ENCODE measurements at places on chromosomes 16 and 17.
A peak's percentile ranks its signal among the peaks of the same experiment; 100 is the strongest.

DNA sequence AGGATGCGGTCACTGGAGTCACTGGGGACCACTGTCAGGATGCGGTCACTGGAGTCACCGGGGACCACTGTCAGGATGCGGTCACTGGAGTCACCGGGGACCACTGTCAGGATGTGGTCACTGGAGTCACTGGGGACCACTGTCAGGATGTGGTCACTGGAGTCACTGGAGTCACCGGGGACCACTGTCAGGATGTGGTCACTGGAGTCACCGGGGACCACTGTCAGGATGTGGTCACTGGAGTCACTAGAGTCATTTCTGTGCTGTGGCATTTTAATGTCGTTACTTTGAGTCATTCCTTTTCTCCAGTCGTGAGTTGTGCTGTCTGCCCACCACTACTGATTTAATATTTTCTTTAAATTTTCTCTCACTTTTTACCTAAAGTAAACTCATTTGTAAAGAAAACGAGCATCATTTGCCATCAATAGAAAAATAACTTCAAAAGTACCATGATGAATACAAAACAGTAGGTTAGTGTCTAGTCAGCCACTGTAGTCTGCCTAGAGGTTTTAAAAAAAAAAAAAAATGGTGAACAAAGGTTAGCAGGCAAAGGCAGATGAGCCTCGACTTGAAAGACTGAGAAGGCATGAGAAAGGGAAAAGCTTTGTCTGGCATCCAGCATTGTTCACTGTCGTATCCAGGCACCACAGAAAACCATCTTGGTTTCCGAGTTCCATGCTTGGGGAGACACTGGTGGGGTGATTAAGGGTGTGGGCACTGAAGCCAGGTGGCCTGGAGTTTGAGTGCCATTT lies 346.6 kb downstream of the SNX29 start:
- no peak for DNase-seq

- no peak for DNase-seq
Observed at GRCh38 chr16:4570688-4571321, 14.7 kb downstream of the C16orf96 start.

DNA sequence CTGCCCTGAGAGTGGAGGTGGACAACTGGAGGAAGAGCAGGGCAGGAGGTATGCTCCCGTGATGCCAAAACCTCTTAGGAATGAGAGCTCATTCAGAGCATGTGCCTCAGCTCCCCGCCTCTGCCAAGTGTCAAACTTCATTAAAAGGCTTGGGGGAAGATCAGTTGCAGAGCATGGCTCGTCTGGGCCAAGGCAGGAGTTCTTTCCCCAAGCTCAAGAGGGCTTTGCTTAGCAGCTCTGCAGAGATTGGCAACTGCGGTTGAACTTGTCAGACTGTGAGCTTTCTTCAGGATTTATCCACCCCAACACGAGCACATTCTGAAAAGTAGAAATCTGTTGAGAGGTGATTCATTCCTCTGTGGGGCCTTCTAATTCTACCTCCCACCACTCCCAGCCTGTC lies 248.1 kb downstream of the HS3ST3A1 start:
- no peak for DNase-seq

DNA sequence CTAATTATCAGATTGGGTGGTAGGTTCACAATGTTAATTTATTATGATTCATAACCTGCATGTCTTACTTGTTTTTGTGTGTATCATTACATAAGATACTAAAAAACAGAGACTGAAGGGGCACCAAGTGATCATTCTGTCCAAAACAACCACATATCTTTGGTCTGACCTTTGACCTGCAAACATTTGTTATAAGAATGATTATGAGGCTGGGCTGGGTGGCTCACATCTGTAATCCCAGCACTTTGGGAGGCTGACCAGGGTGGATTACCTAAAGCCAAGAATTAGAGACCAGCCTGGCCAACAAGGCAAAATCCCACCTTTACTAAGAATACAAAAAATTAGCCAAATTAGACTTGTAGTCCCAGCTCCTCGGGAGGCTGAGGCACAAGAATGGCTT lies 116.4 kb downstream of the SPAG9 start:
- DNase-seq = no peak

- DNase-seq = no peak
Observed at GRCh38 chr17:19264681-19265080, 27.5 kb downstream of the EPN2 start.

GRCh38 chr17:74921769-74922168 lies 1.3 kb downstream of the USH1G start:
- no peak for DNase-seq

DNA sequence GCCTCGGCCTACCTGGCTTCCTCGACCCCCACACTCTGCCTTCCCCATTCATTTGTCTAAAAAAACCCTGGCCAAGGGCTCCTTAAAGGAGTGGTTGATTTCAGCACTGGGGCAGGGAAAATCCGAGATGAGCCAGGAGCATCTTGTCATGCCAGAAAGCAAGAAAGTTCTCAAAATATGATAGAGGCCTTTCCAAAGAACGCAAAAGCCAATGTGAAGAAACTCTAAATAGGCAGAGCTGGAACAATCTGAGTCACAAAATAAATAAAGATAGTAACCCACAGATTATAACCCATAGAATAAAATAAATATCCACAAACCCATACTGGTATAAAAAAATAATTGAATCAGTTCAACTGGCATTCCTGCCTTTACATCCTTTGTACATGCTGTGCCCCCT lies 192.3 kb upstream of the SALL1 start:
- DNase-seq = no peak

- DNase-seq = no peak
Observed at GRCh38 chr16:54538276-54538675, 251.7 kb upstream of the IRX3 start.

- DNase-seq = no peak
Observed at GRCh38 chr17:77320044-77320440, 179.3 kb downstream of the SEC14L1 start.

DNA sequence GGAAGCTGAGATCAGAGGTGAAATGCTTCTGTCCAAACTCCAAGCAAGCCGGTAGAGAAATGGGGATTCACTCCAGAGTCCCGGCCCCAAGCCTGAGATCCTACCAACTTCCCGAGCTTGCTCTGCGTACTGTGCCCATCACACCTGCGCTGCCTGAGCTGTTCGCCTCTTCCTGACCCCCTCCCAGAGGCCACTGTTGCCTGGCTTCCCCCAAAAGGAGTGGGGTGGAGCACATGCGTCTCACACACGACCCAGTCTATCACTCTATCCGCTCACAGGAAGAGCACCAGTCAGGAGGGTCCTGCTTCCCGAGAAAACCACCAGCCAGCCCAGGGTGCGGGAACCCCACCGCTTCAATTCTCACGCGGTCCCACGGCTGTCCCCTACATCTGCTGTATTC lies 13.5 kb upstream of the C16orf95 start:
- no peak for DNase-seq

DNA sequence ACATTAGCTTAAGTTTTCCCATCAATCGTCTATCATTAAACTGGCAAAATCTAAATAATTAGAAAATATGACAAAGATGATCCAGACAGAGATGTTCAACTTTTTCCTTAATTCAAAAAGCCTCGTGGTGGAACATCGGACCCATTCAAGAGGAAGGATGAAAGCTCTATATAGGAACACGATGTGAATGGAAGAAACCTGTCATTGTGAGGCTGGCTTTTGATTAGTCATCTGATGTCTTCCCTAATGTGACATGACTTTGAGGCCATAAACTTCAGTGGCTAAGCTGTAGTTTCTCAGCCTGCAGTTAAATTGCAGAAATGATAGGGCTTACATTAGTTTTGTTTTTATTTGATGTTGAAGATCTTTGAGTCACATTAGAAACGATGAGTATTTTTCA lies 1.0 kb downstream of the AMZ2 start:
- no peak for DNase-seq

DNA sequence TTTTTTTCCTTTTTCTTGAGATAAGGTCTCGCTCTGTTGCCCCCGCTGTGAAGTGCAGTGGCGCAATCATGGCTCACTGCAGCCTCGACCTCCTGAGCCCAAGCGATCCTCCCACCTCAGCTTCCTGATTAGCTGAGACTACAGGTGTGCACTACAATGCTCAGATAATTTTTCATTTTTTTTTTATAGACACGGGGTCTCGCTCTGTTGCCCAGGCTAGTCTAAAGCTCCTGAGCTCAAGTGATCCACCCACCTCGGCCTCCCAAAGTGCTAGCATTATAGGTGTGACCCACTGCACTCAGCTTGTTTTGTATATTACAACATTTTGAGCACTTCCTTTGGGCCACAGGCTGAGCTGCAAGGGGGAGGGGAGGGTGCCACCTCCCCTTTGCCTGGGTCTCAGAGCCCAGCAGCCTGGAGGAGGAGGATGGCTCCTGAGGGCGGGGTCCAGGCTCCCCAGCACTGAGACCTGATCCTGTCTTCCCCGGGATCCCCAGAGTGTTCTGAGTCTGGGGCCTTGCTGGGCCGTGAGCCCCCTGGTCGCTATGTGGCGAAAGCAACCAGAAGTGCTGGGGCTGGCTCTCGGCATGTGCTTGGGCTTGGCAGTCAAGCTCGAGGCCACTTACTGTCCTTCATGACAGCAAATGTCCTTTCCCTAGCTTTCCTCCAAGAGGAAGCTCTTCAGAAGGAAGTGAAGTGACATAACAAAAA lies 8.1 kb downstream of the DEF8 start:
- no peak for DNase-seq

- no peak for DNase-seq
Observed at GRCh38 chr17:78722246-78722761, 59.8 kb downstream of the CYTH1 start.

DNA sequence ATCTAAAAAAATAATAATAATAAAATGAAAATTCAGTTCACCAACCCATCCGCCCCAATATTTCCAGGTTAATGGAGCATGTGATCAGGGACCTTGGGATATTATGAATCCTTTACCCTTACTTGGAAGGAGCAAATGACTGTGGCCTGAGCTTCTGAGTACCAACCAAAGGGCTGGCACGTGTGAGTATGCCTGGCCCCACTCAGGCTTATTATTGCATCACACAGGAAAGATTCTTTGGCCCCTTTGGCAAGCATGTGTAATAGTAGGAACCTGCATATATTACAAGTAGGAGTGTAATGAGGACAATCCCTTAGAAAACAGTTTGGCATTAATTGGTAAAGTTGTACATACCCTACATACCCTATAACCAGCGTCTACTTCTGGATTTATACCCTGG lies 7.2 kb upstream of the C17orf78 start:
- DNase-seq = no peak

GRCh38 chr17:72974605-72975232 lies 117.8 kb downstream of the SLC39A11 start:
- DNase-seq = no peak

- no peak for DNase-seq
Observed at GRCh38 chr16:69276148-69277115, 34.7 kb upstream of the VPS4A start.

DNA sequence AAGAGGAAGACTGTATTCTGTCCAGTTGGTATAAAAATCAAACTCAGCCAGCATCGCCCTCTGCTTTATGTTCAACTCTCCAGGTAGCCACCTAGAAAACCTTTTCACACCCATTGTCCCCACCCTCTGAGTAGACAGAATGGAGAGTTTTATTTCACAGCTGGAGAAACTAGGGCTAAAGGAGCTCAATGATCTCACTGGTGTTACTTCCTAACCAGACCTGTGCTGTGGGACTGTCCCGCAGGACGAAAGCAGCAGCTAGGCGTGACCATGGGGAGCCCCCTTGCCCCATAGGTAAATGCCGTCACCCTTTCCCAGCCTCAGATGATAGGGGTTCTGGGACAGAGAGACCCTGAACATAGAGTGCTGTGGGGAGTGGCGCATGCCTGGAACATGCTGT lies 67.7 kb downstream of the CYLD start:
- DNase-seq = no peak

GRCh38 chr16:88197481-88198456 lies 185.0 kb upstream of the ZNF469 start:
- DNase-seq = peak; percentile 57

GRCh38 chr17:40348562-40349476 lies 15.7 kb downstream of the GJD3 start:
- DNase-seq = peak; percentile 85

- DNase-seq = peak; percentile 94
Observed at GRCh38 chr17:55726440-55726839, 3.8 kb upstream of the TMEM100 start.

- DNase-seq = no peak
Observed at GRCh38 chr17:7221278-7222092, 1.7 kb downstream of the ACADVL start.

- no peak for DNase-seq
Observed at GRCh38 chr17:82914375-82914774, 74.6 kb upstream of the ZNF750 start.

GRCh38 chr17:73043686-73044581 lies 48.6 kb downstream of the SLC39A11 start:
- no peak for DNase-seq

DNA sequence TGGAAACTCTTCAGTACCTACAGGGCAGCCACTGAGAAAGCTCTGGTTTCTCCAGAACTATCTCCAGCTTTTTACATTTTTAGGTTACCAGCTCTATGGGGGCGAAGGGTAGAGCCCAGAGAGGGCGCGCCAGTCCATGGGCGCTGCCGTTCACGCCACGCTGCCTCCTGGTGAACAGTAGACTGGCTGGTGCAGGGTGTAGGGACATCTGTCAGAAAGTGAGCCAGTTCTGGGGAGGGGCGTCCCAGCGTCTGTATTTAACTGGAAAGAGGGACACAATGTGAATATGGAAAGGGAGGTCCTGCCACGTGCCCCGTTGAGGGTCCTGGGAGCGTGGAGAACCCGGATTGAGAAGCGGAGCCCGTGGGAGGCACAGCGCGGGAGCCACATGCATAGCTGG lies 16.4 kb upstream of the CLEC18A start:
- no peak for DNase-seq

DNA sequence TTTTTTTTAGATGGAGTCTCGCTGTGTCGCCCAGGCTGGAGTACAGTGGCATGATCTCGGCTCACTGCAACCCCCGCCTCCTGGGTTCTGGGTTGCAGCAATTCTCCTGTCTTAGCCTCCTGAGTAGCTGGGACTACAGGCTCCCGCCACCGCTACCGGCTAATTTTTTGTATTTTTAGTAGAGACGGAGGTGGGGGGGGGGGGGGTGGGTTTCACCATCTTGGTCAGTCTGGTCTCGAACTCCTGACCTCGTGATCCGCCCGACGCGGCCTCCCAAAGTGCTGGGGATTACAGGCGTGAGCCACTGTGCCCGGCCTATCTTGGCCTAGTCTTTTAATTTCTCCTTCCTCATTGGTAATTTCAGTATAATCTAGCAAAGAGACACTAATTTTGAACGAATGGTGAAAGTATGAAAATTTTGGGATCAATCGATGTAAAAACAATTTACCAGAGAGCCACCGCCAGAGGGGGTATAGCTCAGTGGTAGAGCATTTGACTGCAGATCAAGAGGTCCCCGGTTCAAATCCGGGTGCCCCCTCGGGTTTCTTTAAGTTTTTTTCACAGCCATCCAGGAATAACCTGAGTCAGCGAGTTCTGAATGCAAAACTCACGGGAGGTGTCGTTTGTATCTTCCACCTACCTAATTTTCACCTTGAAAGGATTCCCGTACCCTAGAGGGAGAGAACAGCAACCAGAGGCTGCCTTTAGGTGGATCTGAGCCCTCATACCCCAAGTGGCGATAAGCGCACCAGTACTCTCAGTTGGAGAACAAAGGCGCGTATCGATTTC lies 2.5 kb upstream of the LASP1 start:
- DNase-seq = peak; percentile 63

- DNase-seq = no peak
Observed at GRCh38 chr16:53743149-53743566, 39.2 kb downstream of the FTO start.

Measured in NCI-H1092 (cell line).